ENCODE measurements at places on chromosomes 13 and 19.

- DNase-seq: no peak
These were observed 23.1 kb downstream of the ZNF536 start for GRCh38 chr19:30395283-30395682.

- no peak for DNase-seq
These were observed 15.2 kb upstream of the F2RL3 start for GRCh38 chr19:16873594-16873993.

- DNase-seq: no peak
These were observed 34.3 kb upstream of the VSTM2B start for GRCh38 chr19:29491491-29491890.

DNA sequence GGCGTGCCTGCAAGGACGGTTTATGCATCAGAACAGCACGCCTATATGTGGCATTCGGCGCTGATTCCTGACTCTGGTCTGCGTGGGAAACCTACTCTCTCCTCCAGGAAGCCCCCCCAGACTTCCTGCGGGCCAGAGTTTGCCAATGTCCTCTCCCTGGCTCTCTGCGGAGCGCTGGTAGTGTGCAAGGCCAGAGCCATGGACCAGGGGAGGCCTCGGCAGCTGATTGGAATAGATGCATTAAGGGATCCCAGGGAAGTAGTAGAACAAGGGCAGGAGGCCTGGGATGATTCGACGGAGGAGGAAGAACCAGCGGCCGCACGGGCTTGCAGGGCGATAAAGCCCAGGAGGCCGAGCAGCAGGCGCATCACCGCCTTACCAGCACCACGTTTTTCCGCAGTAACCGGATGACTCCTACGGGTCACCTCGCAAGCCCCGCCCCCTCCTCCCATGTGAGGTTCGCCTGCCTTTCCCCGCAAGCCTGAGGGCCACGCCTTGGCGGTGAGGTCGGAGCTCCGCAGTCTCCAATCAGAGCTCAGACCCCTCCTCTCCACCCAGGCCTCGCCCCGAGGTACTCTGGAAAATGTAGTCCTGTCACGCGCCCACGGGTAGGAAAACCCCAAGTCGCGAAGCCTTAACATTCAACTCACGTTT lies 5.0 kb downstream of the CLEC11A start:
- DNase-seq: peak; percentile 98

DNA sequence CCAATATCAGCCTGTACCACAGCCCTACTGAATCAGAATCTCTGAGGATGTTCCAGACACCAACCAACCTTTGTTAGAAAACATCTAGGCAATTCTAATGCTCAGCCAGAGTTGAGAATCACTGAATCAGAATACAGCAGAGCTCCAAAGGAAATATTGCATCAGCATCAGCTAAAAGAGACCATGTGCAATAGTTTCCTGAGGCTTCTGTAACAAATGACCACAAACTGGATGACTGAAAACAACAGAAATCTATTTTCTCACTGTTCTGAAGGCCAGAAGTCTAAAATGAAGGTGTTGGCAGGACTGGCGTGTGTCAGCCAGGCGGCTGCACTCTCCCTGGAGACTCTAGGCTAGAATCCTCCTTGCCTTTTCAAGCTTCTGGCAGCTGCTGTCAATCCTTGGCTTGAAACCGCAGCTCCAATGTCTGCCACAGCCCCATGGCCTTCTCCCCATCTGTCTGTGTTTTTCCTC lies 1.2 kb upstream of the DCT start:
- no peak for DNase-seq

DNA sequence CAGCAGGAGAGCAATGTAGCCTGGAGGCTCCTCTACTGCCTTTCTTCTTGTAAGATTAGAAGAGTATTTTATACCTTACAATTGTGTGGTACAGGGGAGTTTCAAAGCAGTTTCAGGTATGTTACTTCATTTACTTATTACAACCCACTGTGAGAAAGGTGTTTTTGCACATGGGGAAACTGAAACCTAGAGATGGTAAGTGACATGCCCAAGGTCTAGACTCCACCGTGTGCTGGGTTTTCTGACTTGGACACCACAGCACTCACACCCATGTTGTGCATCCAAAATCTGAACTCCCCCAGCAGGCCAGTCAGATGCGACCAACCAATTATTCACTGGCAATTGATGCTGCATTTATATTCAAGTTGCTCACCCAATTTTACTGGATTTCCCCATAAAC lies 22.8 kb downstream of the ERICH6B start:
- no peak for DNase-seq

DNA sequence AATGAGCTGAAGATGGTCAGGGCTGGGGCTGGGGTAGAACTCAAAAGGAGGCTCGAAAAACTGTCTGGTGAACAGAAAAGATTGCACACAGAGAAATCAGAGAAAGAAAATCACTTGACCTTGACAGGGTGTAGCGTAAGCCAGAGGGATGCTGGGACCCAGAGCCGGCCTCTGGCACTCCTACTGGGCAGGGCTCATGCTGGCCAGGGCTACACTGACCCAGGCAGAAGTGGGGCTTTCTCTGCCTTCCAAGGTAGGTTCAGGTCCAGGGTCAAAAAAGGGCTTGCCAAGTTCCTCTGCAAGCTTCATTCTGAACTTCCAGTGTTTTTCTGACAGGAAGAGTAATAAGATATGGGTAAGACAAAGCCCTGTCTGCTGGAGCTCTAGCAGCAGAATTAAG lies 56.2 kb downstream of the LATS2 start:
- DNase-seq: no peak

DNA sequence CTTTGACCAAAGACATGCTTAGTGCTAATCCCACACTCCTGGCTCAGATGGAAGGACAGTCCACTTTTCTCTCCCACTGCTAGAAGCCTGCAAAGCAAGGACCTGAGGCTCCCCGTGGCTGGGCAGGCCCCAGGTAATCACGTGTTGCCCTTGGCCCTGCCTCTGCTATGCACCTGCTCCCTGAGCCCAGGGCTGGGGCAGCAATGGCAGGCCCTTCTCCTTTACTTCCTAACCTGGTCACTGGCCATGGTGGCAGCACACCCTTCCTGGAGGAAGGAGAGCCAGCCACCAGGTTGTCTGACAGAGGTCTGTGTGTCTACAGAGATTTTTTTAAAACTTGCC lies 27.9 kb upstream of the ZNF492 start:
- no peak for DNase-seq

DNA sequence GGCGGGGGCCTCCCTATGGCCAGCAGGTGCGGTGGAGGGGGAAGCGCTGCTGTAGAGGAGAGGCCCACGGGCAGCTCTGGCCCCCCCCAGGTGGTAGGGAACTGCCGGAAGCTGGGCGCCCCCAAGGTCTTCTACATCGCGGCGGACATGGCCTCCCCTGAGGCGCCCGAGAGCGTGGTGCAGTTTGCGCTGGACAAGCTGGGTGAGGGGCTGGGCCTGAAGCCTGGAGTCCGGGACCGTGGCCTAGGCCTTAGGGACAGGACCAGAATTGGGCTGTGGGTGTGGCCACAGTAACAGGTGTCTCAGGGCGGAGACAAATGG lies 3.8 kb upstream of the RPL36 start:
- no peak for DNase-seq

GRCh38 chr13:43822969-43823368 lies 36.2 kb upstream of the ENOX1 start:
- no peak for DNase-seq

GRCh38 chr19:45172173-45172572 lies 5.9 kb downstream of the TRAPPC6A start:
- no peak for DNase-seq

DNA sequence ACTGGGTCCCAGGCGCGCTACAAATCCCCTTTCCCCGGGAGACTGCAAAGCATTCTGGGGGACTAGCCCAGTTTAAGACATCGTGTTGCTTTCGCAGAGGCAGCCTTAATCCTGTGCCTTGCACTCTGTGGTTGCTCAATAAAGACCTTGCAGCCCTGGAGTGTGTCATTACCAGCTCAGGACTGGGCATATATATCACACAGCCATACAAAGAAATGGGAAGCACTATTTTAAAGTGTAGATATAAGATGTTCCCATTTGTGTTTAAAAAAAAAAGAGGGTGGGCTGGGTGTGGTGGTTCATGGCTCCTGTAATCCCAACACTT lies 11.1 kb downstream of the NAPA start:
- DNase-seq: no peak

GRCh38 chr13:50585674-50586413 lies 257.6 kb downstream of the DLEU7 start:
- DNase-seq: no peak

- peak; percentile 14 for DNase-seq
These were observed 108.2 kb downstream of the DACH1 start for GRCh38 chr13:71758828-71759227.

DNA sequence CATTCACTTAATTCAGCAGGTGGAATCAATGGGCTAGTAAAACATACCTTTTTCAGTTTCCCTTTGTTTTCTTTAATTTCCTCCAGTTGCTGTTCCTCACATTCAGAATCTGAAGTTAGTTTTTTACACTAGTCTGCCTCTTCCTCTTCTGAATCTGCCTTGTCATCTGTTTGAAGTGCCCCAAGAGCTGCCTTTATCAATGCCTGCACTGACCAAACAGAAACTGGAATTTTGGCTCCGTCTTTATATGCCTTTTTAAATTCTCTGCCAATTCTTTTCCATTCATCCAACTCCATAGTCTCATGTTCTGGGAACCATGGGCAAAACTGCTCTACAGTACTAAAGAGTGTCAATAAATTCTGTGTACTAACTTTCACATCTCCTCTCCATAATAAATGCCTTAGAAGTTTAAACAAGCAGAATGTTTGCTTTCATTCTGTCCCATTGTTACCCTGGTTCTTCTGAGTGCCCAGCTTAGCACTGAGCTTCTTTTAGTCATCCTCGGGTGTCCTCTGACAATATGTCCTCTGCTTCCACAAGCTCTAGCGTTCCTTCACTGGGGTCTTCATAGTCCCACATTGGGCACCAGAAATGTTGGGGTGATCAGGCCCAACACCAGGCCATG lies 154.2 kb downstream of the ZNF486 start:
- DNase-seq: no peak

- DNase-seq: no peak
These were observed 41.2 kb upstream of the LSM14A start for GRCh38 chr19:34131100-34131499.

DNA sequence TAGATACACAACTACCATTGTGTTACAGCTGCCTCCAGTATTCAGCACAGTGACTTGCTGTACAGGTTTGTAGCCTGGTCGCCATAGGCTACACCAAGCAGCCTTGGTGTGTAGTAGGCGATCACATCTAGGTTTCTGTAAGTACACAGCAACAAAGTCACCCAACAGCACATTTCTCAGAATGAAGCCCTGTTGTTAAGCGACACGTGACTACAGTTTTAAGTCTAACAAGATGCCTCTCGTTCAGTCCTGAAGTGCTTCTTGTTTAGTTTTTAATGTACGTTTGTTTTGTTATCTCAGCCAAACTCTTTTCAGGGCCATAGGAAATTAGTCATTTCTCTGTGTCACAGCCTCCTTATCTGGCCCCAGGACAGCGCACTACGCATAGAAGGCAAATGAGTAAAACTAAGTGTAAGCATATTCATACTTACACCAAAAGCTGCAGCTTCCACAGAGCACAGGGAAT lies 50.0 kb upstream of the GPR183 start:
- no peak for DNase-seq

DNA sequence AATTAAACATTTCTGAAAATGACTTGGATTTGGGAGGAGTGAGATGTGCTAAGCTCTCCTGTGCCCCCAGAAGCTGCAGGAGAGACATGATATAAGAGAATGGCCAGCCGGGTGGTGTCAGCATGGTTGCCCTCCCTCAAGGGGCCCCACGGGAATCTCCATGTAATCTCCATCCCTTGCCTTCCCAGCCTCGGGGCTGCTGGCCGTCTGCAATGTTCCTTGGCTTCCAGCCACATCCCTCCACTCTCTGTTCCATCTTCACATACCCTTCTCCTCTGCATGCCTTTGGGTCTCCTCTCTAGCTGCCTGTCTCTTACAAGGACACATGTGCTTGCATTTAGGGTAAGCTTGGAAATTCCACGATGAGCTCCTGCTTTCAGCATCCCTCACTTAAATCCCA lies 172.0 kb downstream of the TSHZ3 start:
- DNase-seq: no peak

DNA sequence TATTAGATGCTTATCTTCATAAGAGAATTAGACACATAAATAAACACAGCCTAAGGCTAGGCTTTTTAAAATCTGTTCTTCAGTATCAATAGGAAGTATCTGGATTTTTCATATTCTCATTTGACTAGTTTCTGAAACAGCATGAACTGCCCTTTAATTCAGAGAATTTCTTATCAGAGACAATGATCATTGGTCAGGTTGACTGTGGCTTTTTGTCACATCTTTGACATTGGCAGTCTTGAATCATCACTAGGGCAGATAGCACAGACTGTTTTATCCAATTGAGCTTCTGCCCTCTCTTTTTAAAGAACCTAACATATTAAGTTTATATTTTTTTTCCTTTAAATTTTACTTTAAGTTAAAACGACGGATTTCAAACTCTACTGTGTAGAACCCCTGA lies 59.6 kb downstream of the DPY19L3 start:
- no peak for DNase-seq

DNA sequence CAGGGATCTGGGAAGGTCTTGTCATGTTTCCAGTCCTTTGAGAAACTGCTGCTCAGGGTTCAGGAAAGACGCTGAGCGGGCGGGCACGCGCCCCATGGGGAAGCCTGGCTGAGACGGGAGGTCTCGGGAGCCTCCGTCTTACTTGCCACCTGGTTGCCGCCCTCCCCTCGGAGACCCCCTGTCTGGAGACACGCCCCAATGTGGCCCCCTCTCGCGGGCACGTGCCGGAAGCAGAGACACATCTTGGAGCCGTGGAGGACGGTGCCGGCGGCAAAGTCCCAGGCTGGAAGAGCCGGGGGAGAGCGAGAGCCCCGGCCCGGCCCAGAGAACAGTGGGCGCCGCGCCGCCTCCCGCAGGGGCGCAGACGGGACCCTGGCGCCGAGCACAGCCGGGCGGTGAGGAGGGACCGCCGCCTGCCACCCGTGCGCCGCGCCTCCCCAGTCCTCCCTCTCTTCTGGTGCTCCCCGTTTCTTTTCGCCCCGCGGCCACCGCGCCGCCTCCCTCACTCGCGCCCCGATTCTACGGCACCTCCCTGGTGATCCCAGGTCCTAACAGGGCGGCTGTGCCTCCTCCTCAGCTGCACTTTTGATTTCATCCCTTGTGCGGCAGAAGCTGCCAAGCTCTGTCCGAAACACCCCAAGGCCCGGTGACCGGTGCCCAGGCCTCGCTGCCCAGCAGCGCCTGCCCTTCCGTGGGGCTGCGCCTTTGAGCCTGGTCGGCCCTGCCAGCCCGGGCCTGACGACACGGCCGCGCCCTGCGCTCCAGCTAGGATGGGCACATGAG lies 15.5 kb downstream of the GJB2 start:
- no peak for DNase-seq

GRCh38 chr13:41311406-41312175 lies 524 bp downstream of the NAA16 start:
- DNase-seq: no peak

- DNase-seq: no peak
These were observed 556.2 kb downstream of the KCTD12 start for GRCh38 chr13:76329866-76330580.
